ENCODE measurements at places on chromosomes 12 and 14.

DNA sequence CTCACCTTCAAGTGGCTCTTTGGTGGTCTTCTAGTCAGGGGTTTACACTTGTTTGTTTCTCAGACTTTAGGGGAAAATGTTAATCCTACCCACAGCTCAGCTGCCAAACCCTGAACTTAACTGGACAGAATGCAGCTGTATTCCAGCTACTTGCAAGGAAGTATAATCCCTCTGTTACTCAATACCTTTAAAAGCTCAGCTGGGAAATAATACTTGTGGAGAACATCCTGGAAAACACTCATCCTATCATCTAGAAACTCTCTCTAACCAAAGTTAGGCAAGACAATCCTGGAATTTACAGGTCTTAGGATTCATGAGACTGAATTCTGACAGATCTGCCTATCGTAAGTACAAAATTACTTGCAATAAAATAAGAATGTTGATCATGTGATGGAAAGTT lies 404.1 kb downstream of the ADAMTS20 start:
- DNase-seq, result no peak

- DNase-seq, result no peak
These were observed 17.2 kb downstream of the BDKRB2 start for GRCh38 chr14:96221841-96222240.

- no peak for DNase-seq
These were observed 80.6 kb downstream of the TSPAN9 start for GRCh38 chr12:3157581-3158323.

- DNase-seq, result peak; percentile 89
These were observed 54.2 kb upstream of the CERS5 start for GRCh38 chr12:50221228-50222008.

GRCh38 chr12:117024961-117025480 lies 74.2 kb downstream of the TESC start:
- DNase-seq, result no peak

DNA sequence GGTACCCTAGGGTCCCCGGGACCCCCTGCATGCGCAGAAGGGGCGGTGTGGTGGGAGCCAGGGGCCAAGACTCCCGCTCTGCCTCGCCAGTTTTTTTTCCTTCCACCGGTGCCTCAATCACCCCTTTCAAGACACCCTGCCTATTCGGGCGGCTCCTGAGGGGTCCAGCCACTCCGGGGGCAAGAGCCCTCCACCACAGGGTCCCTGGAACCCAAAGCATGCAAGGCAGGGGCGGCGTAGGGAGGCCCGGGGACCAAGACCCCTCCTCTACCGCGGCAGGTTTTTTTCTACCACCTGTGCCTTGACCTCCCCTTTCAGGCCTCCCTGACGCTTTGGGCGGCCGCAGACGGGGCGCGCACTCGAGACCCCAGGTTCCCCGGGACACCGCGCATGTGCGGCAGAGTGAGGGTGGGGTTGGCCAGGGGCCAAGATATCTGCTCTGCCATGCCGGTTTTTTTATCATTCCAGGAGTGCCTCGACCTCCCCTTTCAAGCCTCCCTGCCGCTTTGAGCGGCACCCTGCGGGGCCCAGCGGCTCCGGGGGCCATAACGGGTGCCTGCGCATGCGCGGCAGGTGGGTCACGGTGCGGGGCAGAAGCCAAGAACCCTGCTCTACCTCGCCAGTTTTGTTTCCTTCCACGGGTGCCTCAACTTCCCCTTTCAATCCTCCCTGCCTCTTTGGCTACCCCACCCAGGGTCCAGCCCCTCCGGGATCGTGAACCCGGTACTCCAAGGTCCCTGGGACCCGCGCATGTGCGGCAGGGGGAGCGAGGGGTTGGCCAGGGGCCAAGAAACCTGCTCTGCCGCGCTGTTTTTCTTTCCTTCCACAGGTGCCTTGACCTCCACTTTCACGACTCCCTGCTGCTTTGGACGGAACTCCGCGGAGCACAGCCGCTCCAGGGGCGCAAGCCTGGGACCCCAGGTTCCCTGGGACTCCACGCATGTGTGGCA lies 328.1 kb downstream of the ALG10 start:
- no peak for DNase-seq

DNA sequence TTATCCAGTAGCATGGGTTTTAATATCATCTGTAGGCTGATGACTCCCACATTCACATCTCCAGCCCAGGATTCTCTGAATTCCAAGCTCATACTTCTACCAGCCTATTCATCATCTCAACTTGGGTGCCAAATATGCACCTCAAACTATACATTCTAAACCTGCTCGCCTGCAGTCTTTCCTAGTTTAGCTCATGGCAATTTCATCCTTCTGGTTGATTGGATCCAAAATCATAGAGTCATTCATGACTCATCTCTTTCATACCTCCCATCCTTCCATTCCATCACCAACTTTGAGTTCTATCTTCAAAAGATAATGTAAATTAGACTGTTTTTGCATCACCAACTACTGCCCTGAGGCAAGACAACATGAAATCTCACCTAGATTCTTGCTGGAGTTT lies 99.7 kb upstream of the EGLN3 start:
- no peak for DNase-seq

- DNase-seq, result peak; percentile 11
These were observed 272.4 kb downstream of the ACSS3 start for GRCh38 chr12:81350309-81350708.

GRCh38 chr12:69682110-69682755 lies 16.9 kb downstream of the BEST3 start:
- no peak for DNase-seq

DNA sequence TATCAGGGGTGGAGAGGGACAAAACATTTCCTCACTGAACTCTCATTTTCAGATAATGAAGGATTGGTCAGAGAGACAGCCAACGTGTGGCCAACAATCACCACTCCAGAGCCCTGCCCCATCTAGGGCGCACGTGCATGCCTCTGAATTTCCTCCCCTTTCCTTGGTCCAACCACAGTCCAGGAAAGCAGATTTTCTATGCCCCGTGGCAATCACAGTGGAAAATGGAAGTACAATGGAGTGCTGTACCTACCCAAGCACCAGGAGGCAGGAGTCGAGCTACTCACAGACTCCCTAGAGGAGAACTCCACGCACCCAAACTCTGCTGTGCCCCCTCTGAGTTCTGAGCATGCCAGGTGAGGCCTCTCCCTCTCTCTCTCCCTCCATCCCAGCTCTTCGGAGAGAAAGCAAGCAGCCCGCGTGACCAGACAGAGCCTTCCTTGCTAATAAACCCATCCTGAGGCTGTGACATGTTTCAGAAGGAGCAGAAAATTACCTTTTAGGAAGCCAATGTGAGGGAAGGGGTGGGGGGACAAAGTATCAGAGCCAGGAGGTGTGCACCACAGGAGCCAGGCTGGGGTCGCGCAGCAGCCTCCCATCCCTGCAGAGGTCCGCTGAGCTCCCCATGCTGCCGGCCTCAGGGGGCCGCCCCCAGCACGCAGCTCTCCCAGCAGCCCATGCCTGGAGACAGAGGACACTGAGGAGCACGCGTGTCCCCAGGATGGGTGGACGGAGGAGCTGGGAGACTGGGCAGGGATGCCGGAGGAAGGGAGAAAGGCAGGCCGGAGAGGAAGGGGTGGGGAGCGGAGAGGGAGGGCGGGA lies 73.4 kb downstream of the PITPNM2 start:
- DNase-seq, result peak; percentile 48

GRCh38 chr14:95107711-95108110 lies 49.6 kb downstream of the DICER1 start:
- DNase-seq, result no peak

- DNase-seq, result no peak
These were observed 80.4 kb upstream of the CLEC14A start for GRCh38 chr14:38336298-38336697.

- DNase-seq, result no peak
These were observed 98.6 kb downstream of the CACNA1C start for GRCh38 chr12:2151391-2151790.

GRCh38 chr12:113418213-113418879 lies 3.8 kb upstream of the SDSL start:
- DNase-seq, result no peak

- no peak for DNase-seq
These were observed 12.8 kb downstream of the MAP3K9 start for GRCh38 chr14:70796551-70796950.

DNA sequence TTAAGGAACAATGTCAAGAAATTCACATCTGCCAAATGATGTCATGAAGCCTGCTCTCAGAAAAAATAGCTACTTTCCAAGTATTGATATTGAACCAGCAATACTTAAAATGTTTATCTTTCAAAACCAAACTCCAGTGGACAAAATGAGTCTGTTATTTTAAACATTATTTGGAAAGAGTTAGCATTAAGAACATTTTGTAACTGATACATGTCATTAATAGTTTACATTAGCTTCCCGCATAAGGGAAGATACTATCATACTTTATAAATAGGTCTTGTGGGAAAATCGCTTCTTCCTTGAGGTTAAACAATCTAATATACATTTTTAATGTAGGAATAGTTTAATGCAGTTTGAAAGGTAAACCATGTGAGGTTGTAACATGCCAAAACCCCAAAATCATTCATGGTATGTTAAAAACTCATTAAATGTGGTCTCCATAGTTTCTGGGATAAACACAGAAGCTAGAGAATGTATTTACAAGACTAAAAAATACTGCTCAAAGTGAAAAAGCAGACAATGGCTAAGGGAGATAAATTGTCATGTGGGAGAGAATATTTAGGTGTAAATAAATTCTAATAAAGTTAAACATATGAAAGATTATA lies 73.4 kb upstream of the ATP2B1 start:
- no peak for DNase-seq

GRCh38 chr14:95208598-95208997 lies 51.3 kb upstream of the DICER1 start:
- no peak for DNase-seq

DNA sequence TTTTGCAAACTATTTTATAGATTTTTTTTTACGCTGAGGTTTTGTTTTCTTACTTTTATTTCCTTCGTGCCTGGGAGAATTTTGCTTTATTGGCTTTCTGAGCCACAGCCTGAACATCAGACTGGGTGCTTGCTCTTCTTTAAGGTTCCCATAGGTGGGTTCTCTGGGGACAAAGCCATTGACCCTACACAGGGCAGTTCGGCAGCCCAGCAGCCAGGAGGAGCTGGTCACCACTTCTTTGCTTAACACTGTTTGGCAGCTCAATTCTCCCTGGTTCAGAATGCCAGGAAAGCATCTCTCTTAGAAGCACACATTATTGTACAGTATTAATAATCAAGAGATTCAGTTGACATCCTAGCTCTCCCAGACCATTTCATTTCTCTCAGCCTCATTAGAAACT lies 140.8 kb upstream of the NEDD1 start:
- no peak for DNase-seq

- DNase-seq, result no peak
These were observed 5.1 kb downstream of the RTL1 start for GRCh38 chr14:100898465-100898864.

DNA sequence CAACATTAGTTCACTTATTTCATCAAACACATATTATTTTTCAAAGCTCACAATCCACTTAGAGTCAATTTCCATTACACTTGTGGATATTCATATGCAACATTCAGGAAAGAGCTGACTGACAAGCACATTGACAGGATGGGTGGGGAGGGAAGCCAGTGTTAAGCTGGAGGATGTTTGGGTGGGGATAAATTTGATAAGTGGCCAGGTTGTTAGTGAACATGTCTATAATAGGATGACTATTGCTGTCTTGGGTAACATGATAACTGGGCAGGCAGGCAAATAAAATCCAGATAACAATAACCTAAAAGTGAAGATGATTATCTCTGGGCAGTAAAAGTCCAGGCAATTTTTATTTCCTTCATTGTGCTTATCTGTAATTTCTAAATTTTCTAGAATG lies 73.8 kb upstream of the OSBPL8 start:
- no peak for DNase-seq

DNA sequence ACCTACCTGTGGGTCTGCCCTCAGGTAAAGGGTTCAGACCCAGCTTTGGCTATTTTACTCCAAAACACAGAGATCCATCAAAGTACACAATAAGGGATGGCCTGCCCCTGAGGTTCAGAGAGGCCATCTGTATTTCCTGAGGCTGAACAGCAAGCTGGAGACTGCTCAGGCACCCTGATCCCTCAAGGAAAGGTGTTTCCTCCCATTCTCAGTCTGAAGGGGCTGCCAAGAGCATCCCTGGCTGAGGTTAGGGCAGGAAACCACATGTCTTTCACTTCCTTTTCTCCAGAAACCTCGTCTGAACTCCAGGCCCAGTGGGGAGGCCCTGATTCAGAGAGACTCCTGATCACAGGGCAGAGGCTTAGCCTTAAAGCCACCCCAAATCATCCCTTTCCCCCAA lies 1.5 kb downstream of the RILPL1 start:
- DNase-seq, result no peak

GRCh38 chr12:88029093-88029665 lies at the start of gene C12orf50:
TSS of gene C12orf50 (minus strand) at chr12:88029401. CDS start at chr12:88026962, 2,439 bp downstream.
- no peak for DNase-seq

DNA sequence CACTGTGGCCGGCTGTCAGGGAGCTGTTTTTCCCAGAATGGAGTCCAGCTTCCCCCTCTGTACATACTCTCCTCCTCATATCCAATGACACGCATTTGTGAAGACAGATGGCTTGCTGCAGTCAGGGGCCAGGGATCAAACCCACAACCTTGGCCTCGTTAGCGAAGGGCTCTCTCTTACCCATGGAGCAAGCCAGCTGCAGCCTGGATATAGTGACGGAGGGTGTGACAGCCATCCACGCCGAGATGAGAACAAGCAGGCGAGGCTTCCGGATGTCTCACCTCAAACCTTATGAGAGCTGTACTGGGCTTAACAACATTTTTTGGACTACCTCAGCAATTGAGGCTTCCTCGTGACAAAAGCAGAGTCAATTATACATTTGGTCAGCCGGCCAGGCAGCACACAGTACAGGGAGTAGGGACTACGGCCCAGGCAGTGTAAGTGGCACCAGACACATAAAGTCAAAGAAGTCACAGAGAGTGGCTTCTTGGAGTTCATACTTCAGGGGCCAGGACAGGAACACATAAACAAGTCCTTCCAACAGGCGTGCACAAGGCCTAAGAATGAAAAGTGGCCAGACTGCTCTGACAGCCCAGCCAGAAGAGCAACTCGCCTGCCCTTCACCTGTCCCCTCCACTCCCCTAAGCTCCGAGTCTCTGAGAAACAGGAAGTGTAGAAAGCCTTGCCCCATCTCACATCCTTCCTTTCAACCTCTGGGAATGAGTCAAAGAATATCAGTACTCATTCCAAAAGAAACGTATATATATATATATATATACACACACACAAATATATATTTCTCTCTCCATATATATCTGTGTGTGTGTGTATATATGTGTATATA lies 115.1 kb downstream of the TTC7B start:
- DNase-seq, result no peak

DNA sequence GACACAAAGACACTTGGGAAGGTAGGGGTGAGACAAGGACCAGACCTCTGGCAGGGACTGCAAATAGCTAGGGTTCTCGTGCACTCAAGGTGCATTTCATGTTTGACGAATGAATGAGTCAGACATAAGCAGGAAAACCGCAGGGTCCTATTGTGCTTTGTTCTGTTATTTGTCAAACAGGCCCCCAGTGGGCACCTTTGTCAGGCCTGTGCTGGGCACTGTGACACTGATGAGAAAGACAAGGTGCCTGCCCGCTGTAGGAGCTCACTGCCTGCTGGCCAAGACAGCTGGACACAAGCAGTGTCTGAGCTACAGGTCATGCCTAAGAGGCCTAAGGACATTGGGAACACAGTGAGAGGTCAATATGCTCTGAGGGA lies 2.3 kb downstream of the OTUB2 start:
- DNase-seq, result no peak

Data from eye (tissue), 1 donor.